ENCODE measurements at places on chromosomes 3 and 15. TPM values are rescaled to one million over a fixed set of nuclear protein-coding genes. Genes with fewer than 3 reads are reported as not detected.

CPN2 gene
- not detected for total RNA-seq

ADAMTS7 gene
- total RNA-seq, result not detected

LDHAL6B gene
- not detected for total RNA-seq

CHDH gene
- 0.20 TPM for total RNA-seq

FSIP1 gene
- total RNA-seq, result 0.35 TPM

AMOTL2 gene
- not detected for total RNA-seq

GUCA1C gene
- total RNA-seq, result not detected

BHLHE40 gene
- 207 TPM for total RNA-seq

NME9 gene
- 0.30 TPM for total RNA-seq

GOLGA6L7 gene
- total RNA-seq, result not detected

USF3 gene
- 24.2 TPM for total RNA-seq

CADM2 gene
- total RNA-seq, result not detected

PLOD2 gene
- 0.26 TPM for total RNA-seq
